ENCODE measurements at places on chromosomes 1 and 21. TPM values are rescaled to one million over a fixed set of nuclear protein-coding genes. Genes with fewer than 3 reads are reported as not detected.

The DEPDC1 gene
- 8.8 TPM for total RNA-seq

The DDI2 gene
- 10.8 TPM for total RNA-seq

The DMRTA2 gene
- total RNA-seq: not detected

The GBP3 gene
- 44.9 TPM for total RNA-seq

The DNM3 gene
- 1.8 TPM for total RNA-seq

The MPZ gene
- total RNA-seq: 0.51 TPM

The OR2L13 gene
- not detected for total RNA-seq

The ECM1 gene
- total RNA-seq: 7.7 TPM

The KRTAP13-2 gene
- total RNA-seq: not detected

The PROK1 gene
- not detected for total RNA-seq

The FCGR1A gene
- total RNA-seq: not detected

The SLAMF1 gene
- not detected for total RNA-seq

The WDR64 gene
- not detected for total RNA-seq

The NCMAP gene
- total RNA-seq: not detected

The AADACL3 gene
- total RNA-seq: not detected

The OR2T34 gene
- total RNA-seq: not detected

The PM20D1 gene
- total RNA-seq: not detected

The NCSTN gene
- 97.1 TPM for total RNA-seq

The PLA2G2C gene
- total RNA-seq: not detected

The ENAH gene
- total RNA-seq: 93.7 TPM

The DPT gene
- 4.1 TPM for total RNA-seq

The ERICH3 gene
- total RNA-seq: 0.17 TPM

The CNR2 gene
- total RNA-seq: not detected

The GSTM5 gene
- total RNA-seq: 16.4 TPM

The FMO1 gene
- 0.77 TPM for total RNA-seq

The RNASEL gene
- 9.6 TPM for total RNA-seq

The LMX1A gene
- total RNA-seq: not detected

The TRNP1 gene
- total RNA-seq: 10.8 TPM

The LCE1F gene
- not detected for total RNA-seq

The SCMH1 gene
- total RNA-seq: 20.0 TPM

The FOXD2 gene
- 0.83 TPM for total RNA-seq

The GJA5 gene
- not detected for total RNA-seq

The COG2 gene
- total RNA-seq: 21.5 TPM

The PLA2G2F gene
- not detected for total RNA-seq

The ORC1 gene
- total RNA-seq: 0.26 TPM

The ANGPTL3 gene
- total RNA-seq: not detected

The CA6 gene
- total RNA-seq: not detected

The C4BPA gene
- not detected for total RNA-seq

The SPRR1A gene
- total RNA-seq: not detected

The OR2T33 gene
- total RNA-seq: not detected

The CCDC30 gene
- 1.3 TPM for total RNA-seq

The FMO3 gene
- 76.3 TPM for total RNA-seq

The UTS2 gene
- not detected for total RNA-seq

The PWP2 gene
- 37.0 TPM for total RNA-seq

The SLC25A34 gene
- 0.77 TPM for total RNA-seq

The VWA5B1 gene
- not detected for total RNA-seq

The LRRN2 gene
- 0.26 TPM for total RNA-seq

The PTPRC gene
- under 0.01 TPM for total RNA-seq

The LDLRAD2 gene
- under 0.01 TPM for total RNA-seq

The RASAL2 gene
- total RNA-seq: 6.4 TPM

The S100PBP gene
- total RNA-seq: 36.3 TPM

The REN gene
- 0.17 TPM for total RNA-seq

The C1orf116 gene
- total RNA-seq: not detected

Measured in fibroblast of lung (primary cell).